Smooth muscle cell of trachea (primary cell): ENCODE measurements at places on chromosomes 1 and 21. TPM values are rescaled to one million over a fixed set of nuclear protein-coding genes. Genes with fewer than 3 reads are reported as not detected.

FCAMR gene
- total RNA-seq, result not detected in 2 replicates

TTC4 gene
- total RNA-seq, result 23.0 and 26.0 TPM in 2 replicates

SLAMF9 gene
- total RNA-seq, result 0.33 TPM in 1 of 2 replicates, not detected in the other

PGLYRP3 gene
- total RNA-seq, result not detected in 2 replicates

COL24A1 gene
- 0.83 and 0.87 TPM in 2 replicates for total RNA-seq

CD160 gene
- not detected in 2 replicates for total RNA-seq

CLDN17 gene
- total RNA-seq, result not detected in 2 replicates

GPR137B gene
- 7.4 and 17.9 TPM in 2 replicates for total RNA-seq

SPRR5 gene
- total RNA-seq, result not detected in 2 replicates

TRNP1 gene
- 33.5 and 59.7 TPM in 2 replicates for total RNA-seq

SPEN gene
- total RNA-seq, result 13.4 and 19.9 TPM in 2 replicates
